AG09309 (cell line): ENCODE measurements at places on chromosomes 3 and 15.

- peak; percentile 24 for DNase-seq
Observed at GRCh38 chr3:32872487-32873382, 54.9 kb downstream of the TRIM71 start.

- DNase-seq, result no peak
Observed at GRCh38 chr3:192869131-192870031, 48.3 kb downstream of the MB21D2 start.

GRCh38 chr15:67051088-67052045 is 14.0 kb upstream of the SMAD3 start:
- no peak for DNase-seq

- DNase-seq, result no peak
Observed at GRCh38 chr3:186530415-186530814, 13.8 kb downstream of the CRYGS start.

DNA sequence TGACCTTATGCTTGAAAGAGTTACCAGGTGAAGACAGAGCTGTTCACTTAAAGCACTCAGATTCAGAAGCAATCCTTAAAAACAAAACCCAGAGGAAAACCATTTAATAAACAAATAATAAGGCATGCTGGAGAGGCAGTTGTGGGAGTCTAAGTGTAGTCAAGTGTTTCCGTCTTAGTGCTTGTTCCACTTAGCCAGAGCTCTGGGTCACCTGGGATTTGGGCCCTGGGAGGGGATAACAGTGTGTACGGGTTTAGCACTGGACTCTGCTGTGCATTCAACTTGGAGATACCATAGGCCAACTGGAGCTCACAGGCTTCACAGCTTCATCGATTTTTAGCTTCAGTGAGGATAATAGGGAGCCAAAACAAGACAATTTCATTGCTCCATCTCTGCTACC is 444.6 kb downstream of the CNTN4 start:
- no peak for DNase-seq
